ENCODE measurements at places on chromosomes 1 and 21.
A peak's percentile ranks its signal among the peaks of the same experiment; 100 is the strongest.

GRCh38 chr1:198465201-198466144 lies 75.0 kb downstream of the ATP6V1G3 start:
- DNase-seq = peak; percentile 10

- no peak for DNase-seq
These were observed 76.3 kb upstream of the CSF3R start for GRCh38 chr1:36559061-36559460.

DNA sequence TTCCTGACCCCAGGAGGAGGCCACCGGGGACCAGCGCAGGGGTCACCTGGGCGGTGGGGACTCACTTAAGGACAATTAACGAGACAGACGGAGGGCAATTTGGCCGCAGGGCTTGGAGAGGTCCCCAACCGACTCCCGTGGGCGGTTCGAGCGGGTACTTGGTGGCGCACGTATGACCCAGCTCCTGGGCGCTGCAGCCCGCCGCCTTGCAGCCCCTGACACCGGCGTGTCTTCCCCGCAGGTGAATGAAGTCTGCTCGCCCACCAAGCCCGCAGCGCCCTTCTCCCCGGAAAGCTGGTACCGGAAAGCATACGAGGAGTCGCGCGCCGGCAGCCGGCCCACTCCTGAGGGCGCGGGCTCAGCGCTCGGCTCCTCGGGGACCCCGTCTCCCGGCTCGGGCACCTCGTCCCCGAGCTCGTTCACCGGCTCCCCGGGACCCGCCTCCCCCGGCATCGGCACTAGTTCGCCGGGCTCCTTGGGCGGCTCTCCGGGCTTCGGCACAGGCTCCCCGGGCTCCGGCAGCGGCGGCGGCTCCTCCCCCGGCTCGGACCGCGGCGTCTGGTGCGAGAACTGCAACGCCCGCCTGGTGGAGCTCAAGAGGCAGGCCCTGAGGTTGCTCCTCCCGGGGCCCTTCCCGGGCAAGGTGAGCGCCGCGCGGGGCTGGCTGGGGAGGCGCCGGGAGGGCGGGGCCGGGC lies 1.4 kb downstream of the KIF26B start:
- DNase-seq = peak; percentile 95

GRCh38 chr1:98277118-98277517 lies 356.3 kb upstream of the DPYD start:
- peak; percentile 7 for DNase-seq

DNA sequence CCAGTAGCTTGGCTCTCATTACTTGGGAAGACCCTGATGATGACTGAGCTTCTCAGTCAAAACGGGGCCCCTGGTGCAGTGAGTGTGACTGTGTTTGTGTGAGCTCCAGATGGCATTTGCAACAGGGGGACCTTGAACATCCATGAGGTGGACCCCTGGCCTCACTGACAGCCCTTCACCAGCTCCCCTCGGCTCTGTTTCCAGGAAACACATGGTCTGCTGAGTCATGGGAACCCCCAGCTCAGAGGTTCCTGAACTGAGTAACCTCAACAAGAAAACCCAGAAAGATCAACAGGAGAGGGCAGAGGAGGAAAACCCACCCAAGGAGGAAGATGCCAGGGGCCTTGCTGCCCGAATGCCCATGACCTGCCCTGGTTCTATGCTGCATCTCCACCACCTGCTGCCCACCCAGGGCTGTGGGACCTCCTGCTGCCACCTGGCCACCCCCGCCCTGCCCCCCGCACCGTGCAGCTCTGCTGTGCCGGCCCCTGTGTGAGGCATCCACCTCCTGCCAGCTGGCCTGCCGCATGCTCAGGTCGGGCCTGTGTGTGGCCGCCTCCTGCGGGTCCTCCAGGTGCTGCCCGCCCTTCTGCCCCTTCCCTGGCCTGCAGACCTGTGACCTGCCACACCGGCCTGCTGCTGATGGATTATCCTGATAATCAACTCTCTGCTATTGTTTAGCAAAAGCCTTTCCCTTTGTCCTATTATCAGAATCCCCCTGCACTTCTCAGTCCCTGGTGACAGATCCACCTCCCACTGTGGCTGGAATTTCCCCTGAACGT lies 4.2 kb upstream of the KRTAP12-1 start:
- DNase-seq = no peak

- DNase-seq = no peak
These were observed 625.6 kb upstream of the PTBP2 start for GRCh38 chr1:96095849-96096612.

GRCh38 chr1:65265651-65266351 lies 43.5 kb upstream of the DNAJC6 start:
- peak; percentile 28 for DNase-seq

- peak; percentile 78 for DNase-seq
These were observed at the start of gene ADAMTS5 for GRCh38 chr21:26967062-26967913. ADAMTS5 (minus strand) TSS chr21:26967088; CDS start chr21:26966391, 697 bp downstream.

- DNase-seq = peak; percentile 29
These were observed 494.7 kb upstream of the ADGRL2 start for GRCh38 chr1:81305997-81306452.

DNA sequence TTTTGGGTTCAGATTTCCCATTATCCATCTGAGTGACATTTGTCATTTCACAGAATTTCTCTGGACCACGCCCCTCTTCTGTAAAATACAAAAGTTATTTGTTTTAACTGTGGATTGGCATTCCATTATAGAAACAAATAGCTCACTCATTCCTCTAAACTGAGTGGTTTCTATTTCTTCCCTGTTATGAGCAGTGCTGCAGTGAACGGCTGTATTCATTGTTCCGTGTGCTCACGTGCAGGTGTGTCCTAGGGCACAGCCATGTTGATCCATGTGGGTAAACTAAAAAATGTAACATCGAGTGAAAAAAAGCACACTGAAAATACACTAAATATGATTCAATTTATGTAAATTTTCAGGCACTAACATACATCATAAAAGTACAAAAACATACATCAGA lies 27.0 kb upstream of the IL12RB2 start:
- no peak for DNase-seq

DNA sequence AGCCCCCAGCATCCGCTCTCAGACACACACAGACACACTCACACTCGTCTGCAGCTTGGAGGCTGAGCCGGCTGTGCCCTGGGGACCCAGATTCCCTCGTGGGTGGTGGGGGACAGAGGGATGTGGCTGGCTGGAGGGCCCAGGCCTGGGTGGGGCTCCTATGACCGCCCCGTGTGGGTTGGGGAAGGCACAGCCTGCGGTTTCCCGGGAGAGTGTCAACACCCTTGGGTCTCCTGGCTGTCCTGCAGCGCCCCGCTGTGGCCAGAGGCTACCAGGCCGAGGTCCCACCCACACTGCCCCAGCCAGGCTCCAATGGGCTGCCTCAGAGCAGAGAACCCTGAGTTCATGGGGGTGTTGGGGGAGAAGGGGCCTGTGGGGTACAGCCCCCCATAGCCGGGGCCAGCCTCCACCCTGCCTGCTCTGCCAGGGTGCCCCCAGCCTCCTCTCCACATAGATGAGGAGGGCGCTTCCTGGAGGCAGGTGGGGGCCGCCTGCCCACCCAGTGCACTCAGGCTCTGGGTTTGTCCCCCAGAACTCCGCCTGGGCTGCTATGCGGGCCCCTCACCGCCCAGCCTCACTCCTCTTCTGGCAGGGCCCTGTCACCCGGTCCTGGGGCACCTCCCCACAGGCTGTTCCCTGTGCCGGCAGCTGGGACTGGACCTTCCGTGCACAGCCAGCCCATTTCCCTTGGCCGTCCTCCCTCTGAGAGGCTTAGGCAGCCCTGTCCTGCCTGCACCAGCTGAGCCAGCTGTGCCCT lies at the start of gene TTC34:
Gene TTC34, minus strand, starts transcription at position 159 of the 757 bp plus-strand sequence. CDS start 866 bp downstream, outside the sequence.
- DNase-seq = no peak

GRCh38 chr1:78831731-78832360 lies 174.7 kb downstream of the ADGRL4 start:
- DNase-seq = peak; percentile 76

DNA sequence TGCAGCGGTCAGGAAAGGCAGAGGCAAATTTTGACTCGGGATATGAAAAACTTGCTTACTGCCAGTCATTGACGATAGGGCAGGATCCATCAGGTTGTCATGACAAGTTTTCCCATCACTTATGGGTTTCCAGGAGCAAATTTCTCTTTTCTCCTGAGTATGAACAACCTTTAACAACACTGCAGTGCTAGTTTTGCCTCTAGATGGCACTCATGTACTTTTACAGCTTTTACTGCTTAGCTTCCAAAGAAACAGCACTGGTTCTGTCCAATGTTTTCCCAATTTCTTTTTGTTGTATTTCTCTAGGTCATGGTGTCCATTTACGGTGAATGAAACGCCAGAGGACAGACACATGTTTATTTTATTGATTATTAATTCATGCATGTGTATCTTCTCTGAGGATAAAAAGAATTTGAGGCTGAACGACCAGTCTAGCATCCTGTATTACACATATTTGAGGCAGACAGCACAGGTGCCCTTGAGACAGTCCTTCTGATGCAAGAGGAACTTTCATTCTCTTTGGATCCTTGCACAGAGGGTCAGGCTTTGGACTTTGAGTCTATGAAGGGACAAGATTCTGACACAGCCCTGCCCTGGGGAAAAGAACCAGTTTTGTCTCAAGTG lies 112.3 kb upstream of the TRABD2B start:
- peak; percentile 41 for DNase-seq

GRCh38 chr1:202680586-202681352 lies 29.5 kb downstream of the SYT2 start:
- no peak for DNase-seq

DNA sequence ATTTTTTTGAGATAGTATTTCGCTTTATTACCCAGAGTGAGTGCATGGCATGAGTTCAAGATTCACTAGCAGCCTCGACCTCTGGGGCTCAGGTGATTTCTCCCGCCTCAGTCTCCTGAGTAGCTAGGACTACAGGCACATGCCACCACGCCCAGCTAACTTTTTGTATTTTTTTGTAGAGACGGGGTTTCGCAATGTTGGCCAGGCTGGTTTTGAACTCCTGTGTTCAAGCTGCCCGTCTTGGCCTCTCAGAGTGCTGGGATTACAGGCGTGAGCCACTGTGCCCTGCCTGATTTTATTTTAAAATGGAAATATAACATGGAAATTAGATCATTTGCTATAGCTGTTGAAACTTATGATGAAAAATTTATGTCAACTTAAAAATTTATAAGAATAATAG lies 30.1 kb downstream of the RTCA start:
- DNase-seq = no peak

- DNase-seq = no peak
These were observed 103.2 kb upstream of the ZNF644 start for GRCh38 chr1:91124989-91125417.

DNA sequence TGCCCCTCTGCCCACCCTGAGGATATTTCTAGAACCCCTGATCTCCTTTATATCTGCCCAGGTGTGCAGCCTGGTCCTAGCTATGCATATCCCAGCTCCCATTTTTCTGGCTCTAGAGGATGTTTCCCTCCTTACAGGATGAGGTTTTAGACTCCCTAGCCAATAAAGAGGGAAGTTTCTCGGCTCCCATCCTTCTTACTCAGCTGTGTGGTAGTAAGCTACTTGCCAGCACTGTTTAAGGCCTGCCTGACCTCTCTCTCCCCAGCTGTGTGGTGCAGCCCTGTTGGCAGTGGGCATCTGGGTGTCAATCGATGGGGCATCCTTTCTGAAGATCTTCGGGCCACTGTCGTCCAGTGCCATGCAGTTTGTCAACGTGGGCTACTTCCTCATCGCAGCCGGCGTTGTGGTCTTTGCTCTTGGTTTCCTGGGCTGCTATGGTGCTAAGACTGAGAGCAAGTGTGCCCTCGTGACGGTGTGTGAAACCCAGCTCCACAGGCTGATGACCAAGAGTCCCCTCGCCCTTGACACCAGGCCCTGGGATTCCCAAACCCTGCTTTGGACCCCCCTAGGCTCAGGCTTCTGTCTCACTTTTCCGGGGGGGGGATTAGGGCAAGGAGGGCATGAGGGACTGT lies 7.8 kb upstream of the P3R3URF start:
- no peak for DNase-seq

- DNase-seq = no peak
These were observed 28.7 kb downstream of the RUNX1 start for GRCh38 chr21:35020436-35020835.

DNA sequence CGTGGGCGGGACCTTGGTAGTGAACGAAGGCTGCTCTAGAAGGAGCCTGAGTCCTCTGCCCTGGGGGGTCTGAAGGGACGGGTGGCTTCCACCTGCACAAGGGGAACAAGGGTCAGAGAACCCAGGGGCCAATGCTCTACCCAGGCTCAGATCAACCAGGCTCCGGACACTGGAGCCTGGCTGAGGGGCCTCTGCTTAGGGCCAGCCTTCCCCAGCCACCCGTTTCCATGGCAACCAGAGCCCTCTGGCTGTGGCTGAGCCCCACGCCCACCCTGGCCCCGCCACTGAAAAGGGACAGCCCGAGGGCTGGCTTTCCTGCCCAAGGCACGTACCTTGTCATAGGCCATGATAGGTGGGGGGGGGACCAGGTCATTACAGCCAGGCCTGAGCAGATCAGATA lies 724.6 kb downstream of the PTPRU start:
- no peak for DNase-seq

GRCh38 chr1:36285443-36286101 lies 20.6 kb upstream of the SH3D21 start:
- peak; percentile 73 for DNase-seq

- DNase-seq = no peak
These were observed 61.8 kb upstream of the DISP3 start for GRCh38 chr1:11417162-11417561.
